ENCODE measurements at places on chromosomes 1 and 21.
A peak's percentile ranks its signal among the peaks of the same experiment; 100 is the strongest.

DNA sequence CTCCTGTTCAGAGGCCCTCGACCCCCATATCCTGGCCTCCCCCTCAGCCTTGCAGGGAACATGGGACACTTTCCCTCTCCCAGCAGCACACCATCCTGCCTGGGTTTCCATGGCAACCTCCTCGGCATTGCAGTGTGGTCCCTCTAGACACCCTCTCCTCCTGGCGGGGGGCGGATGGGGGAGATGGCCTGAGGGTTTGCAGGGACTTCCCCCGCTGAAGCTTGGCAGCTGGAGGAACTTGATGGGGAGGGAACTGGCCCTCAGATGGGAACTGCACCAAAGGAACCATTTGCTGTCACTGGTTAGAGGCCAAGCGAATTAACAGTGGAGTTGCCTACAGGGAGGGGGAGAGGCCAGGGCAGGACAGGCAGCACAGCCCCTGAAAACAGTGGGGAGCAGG, 28.7 kb downstream of the RIMS3 start:
- no peak for DNase-seq

- DNase-seq: no peak
Measured at GRCh38 chr1:174990382-174990999, 9.3 kb upstream of the CACYBP start.

- no peak for DNase-seq
Measured at GRCh38 chr1:96721053-96721415, 550 bp upstream of the PTBP2 start.

DNA sequence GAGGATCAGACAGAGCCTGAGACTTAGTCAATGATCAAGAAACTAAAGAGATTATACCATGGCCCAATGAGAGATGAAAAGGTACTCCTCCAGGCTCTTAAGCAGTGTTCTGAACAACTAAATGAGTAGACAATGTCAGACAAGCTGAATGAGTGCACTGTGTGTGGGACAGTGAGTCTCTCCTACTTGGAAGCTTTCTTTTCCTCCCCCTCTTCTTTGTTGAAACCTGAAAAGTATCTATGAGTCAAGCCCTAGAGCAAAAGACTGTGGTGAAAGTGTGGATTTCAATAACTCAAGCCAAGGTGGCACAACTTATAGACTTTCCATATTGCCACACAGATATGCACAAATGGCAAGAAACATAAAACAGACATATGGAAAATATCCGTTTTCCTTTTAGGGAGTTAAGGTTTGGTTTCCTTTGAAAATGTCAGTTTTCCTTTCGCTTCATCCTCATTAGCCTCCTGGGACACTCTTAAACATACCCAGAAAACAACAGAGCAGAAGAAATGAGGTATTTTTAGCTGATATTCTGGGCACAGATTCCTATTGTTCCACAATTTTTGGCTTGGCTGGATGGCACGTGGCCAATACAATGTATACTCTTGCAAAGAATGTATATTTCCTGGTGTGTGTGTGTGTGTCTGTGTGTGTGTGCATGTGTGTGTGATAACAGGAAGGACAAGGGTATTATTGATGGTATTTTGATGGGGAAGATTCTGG, 96.6 kb downstream of the LMX1A start:
- no peak for DNase-seq

DNA sequence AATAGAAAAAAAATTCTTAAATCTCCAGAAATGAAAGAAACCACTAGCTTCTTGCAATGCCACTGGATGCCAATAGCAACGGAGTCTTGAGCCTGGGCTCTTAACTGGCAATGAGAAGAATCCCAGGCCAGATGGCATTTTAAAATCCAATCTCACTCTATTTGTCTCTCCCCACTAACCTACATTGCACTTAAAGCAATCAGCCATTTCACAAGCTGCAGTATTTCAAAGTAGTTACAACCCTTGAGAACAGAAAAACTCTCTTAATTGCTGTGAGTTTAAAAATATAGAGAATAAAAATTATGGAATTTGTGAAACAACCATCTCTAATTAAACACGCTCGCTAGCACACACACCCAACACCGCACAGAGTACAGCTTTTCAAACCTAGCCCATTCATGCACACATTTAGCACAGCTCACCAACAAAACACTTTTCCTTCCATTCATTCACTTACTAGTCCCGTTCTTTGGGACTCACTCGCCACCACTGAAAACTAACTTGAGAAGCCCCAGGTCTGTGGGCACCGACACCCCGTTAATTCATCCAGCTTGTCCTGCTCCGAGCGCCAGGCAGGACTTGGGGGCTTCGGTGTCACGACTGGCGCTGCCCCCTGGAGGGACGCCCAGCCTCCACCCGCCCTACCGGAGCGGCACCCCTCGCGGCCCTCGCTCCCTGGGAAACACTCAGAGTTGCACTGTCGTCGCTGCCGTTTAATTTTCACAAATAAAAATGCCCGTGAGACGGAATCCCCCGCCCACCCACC, 1.0 kb downstream of the DDAH1 start:
- DNase-seq: no peak

- DNase-seq: no peak
Measured at GRCh38 chr1:182702826-182703524, 18.6 kb upstream of the RGS8 start.

DNA sequence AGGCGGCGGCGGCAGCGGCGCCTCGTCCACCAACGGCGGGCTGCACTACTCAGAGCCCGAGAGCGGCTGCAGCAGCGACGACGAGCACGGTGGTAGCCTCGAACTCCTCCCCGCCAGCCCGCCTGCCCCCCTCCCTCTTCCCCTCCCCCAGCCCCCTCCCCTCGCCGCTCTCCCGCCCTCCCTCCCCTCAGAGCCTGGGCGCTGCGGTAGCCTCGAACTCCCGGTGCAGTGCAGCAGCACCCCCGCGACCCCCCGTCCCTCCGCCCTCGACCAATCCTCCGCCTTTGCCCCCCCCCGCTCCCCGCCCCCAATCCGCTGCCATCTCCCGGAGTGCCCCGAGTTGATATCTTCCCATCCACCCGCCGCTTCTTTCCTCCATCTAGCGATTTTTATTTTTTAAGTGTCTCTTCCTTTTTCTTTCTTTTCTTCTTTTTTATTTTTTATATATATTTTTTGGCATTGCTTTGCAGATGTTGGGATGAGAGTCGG, 516 bp downstream of the RCOR3 start:
- peak; percentile 36 for DNase-seq

GRCh38 chr1:24022581-24023361, 42.6 kb upstream of the SRSF10 start:
- no peak for DNase-seq

- no peak for DNase-seq
Measured at GRCh38 chr1:243335292-243335691, 79.5 kb downstream of the SDCCAG8 start.

Data from stimulated activated CD4-positive, alpha-beta T cell treated with anti-CD3 and anti-CD28 coated beads, TNF-alpha, amount 100 ng/mL, for 1 hour (primary cell).